T1000 (cell line): ENCODE measurements at places on chromosomes 12 and 14.

DNA sequence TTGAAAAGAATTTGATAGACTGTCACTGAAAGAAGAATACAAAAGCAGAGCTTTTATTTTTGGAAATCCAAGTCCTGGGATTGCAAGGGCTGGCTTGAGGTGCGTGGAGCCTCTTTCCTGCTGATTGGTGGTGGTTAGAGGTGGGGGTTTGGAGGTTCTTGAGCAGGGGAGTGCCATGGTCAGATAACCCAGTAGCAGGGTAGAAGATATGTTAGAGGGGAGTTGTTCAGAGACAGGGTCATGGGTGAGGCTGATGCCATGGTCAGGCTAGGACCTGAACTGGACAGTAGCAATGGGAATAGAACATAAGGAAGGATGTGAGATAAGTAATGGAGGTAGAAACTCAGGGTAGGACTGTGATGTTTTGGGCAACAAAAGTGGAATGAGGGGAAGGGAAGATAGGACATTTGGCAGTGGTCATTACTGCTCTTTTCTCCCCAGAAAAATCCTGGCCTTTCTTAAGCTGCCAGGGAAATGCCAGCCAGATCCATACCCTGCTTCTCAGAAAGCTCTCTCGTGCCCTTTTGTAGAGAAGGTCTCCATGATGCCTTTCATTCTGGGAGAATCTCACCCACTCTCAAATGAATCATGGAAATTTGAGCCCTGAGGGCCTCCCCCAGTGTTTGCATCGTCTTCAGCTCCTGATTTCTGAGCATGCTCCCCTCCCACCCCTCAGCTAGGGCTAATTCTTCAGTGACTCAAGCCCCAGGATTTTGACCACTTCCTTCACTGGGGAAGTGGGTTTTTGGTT lies 9.5 kb downstream of the EMP1 start:
- DNase-seq = peak; percentile 84

- no peak for DNase-seq
Measured at GRCh38 chr12:116673681-116674111, 64.2 kb downstream of the SPRING1 start.

GRCh38 chr12:113634982-113635381 lies 163.3 kb upstream of the LHX5 start:
- DNase-seq = no peak

GRCh38 chr14:93086441-93087055 lies 29.2 kb downstream of the ITPK1 start:
- DNase-seq = no peak

GRCh38 chr14:26180221-26180620 lies 417.6 kb downstream of the NOVA1 start:
- no peak for DNase-seq
